KG1 (cell line): ENCODE measurements at places on chromosomes 7 and 10.

- DNase-seq = no peak
These were observed 173.2 kb upstream of the MTPN start for GRCh38 chr7:136150311-136150710.

DNA sequence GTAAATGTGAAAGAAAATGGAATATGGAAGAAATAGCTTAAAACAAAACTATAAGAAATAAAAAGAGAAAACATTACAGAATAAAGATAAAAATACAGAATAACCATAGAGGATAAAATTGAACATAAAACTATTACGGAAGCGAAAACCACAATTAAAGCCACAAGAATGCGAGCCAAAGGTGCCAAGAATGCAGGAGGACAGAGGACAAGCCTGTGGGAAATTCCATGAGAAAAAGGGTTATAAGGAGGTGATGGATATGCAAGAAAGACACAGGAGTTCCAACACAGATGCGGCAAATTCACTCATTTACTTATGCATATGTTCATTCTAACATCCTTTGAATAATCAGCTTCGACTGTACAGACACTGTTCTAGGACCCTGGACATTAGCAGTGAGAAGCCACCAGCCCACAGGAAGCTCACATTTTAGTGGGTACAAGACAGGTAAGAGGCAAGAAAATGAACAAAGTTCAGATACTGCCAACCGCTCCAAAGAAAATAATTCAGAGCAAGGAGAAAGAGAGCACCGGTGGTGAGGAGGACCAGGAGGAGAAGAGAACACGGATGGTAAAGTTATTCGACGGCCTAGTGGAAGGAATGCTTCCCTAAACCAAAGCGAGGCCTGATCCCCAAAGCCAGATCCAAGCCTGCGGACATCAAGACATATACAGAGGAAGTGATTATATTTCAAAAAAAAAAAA, 213.7 kb upstream of the MGMT start:
- DNase-seq = no peak

DNA sequence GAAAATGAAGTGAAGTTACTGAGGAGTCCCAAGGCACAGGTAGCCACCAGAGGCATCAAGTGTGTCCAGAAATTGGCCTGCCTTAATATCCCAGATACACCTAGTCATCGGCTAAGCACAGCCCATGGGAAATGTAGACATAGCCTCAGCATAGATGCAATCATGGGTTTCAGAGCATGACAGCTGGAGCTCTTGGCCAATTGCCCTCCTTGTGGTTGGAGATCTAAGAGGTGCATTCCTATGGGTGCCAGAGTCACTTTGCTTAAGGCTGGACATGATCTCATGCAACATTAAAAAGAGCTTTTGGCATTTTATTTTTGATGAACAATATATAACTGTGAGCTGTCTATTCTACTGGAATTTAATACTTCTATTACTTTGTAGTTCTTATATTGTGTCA, 758.0 kb upstream of the LRRTM3 start:
- DNase-seq = no peak

DNA sequence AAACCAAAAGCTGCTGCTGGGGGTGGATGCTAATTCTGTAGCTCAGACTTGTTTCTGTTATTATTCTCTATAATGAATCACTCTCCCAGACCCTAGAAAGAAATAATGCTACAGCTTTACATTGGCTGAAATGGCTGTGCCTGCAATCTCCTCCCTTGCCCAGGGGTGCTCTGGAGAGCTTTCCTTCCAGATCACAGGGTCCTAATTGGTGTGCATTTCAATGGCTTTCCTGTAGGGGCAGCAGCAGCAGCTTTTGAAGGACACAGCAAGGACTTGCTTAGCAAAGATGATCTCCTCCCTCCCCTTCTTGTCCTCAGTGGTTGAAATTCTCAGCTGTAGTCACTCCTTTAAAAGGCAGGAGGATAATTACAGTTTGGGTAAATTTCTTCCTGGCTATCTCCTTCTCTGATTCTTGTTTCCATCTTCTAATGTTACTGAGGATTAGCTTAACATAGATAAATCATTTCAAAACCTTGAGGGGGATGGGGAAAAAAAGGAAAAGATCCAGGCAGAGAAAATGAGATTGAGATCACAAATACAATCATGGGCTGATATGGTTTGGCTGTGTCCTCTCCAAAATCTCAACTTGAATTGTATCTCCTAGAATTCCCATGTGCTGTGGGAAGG, 120.2 kb upstream of the CTTNBP2 start:
- no peak for DNase-seq

DNA sequence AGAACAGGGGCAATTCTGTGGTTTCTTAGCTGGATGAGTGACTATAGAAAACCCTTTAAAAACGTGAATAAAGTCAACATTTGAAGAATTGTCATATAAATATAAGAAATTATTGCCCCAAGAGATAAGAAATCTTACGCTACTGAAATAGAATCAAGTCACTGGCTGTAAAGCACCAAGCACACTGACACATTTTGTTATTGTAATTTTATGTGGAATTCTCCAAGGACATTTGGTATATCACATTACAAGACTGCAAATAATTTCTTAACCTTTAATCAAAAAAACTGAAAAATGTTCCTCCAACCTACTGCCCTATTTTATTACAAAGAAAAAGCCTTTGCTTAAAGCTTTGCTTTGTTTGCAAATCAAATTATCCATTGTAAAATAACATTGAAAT, 383.3 kb downstream of the IPMK start:
- no peak for DNase-seq

GRCh38 chr7:134356421-134356936, 39.7 kb upstream of the SLC35B4 start:
- no peak for DNase-seq

GRCh38 chr7:154902600-154903082, 100.3 kb downstream of the PAXIP1 start:
- no peak for DNase-seq

GRCh38 chr10:96390460-96390864, 31.7 kb upstream of the OPALIN start:
- DNase-seq = no peak

GRCh38 chr7:114008696-114009095, 89.9 kb upstream of the PPP1R3A start:
- no peak for DNase-seq
